GM13976 (cell line): ENCODE measurements at places on chromosomes 2 and 18.

GRCh38 chr2:69846182-69847067 is 17.0 kb downstream of the GMCL1 start:
- DNase-seq = no peak

DNA sequence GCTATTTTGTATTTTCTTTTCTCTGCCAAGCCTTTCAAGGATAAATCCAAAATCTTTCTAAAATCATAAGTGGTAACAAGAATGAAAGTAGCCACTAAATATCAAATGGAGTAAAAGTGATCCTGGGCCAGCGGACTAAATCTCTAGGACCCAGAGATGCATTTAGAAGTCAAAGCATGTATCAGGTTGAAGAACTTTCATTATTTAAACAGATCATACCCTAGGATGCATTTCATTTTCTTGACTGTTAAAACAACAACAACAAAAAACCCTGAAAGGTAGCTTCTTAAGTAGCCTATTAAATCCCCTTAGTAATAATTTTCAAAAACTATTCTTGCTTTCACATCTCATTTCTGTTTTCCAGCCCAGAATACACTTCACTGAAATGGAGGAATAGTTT is 4.8 kb upstream of the POU3F3 start:
- DNase-seq = no peak

DNA sequence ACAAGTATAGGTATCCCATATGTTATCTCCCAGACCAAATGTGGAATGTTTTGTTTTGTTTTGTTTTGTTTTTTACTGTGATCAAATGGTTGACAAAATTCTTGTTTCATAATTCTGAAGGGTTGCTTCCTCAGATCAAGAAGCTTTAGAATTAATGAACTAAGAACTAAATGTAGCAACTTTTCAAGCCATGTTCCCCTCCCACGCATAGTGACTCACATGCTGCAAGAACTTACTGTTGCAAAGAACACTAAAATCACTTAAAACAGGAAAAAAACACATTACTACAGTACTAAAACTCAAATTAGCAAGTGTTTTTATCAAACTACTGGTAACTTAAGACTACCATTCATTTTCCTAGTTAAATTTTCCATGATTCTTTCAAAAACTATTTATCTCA is 30.6 kb downstream of the HNRNPLL start:
- DNase-seq = no peak

DNA sequence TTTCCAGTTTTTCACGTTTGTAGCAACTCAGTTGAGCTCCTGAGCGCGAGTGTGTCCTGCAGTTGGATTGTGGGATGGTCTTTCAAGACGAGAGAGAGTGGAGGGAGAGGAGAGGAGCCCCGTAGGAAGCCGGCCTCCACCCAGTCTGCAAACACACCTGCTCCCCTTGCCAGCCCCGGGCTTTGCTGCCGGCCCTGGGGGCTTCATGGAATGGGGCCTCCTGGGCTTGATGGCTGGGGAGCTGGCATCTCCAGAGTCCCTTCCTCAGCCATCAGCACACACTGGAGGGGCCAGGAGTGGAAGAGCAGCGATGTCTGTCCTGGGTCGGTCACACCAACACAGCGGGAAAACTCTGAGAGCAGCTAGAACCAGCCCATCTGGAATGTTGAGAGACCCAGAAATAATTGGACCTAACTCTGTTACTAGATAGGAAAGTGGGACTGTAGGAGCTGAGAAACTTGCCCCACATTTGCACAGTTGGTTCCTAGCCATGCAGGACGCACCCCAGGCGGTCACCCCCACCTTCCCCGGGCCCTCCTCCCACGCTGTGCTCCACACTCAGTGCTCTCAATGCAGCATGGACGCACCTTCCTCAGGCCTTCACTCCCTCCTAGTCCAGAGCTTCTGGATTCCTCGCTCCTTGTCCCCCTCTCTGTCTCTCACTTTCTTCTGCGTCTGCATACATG is 69.6 kb downstream of the PTGR3 start:
- no peak for DNase-seq

- DNase-seq = no peak
Measured at GRCh38 chr2:16434393-16434792, 231.2 kb downstream of the CYRIA start.

DNA sequence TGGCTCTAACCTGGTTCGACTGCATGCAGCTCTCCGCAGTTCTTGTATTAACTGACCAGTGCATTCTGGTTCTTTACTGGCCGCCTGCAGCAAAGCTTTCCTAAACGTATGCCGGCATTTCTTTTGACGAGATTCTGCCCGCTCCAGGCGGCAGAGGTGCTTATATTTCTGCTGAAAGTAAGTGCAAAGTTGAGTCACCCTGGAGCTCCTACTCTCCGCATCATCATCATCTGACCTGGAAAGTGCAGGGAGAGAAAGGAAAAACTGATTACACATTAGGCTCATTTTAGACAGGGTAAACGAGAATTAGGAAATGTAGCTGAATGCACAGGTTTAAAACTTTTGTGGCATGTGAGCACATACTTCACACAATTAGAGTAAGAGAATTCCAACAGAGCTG is 57.9 kb downstream of the INO80D start:
- DNase-seq = no peak

DNA sequence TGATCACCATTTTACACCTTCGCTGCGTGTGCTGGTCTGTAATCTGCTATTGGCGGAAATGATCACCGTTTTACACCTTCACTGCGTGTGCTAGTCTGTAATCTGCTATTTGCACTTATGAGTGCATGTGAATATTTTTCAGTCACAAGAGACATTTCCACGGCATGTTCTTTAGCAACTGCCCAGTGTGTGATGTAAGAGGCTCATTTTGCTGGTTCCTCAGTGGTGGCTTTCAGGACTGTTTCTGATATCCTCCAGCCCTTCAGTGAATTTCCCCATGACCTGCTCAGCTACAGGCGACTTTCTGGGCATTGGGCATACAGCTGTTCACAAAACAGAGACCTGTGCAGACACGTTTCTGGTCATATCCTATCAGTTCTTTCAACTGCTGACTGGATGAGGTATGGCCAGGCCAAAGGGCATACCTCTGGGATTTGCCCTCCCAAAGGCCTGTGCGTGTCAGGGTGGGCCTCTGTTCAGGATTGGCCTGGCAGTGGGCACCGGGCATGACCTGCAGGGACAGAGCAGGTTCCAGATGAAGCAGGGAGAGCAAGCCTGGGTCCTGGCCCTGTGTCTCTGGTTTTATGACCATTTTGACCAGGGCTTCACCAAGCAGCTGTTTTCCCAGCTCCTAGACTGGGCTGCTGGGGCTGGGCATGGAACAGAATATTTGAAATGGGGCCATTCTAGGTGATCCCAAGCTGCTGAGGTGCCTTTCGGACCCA is 521 bp upstream of the PROM2 start:
- DNase-seq = no peak

GRCh38 chr18:3652380-3653262 is 202.6 kb downstream of the TGIF1 start:
- DNase-seq = no peak

- no peak for DNase-seq
Measured at GRCh38 chr18:28804512-28805202, 627.7 kb upstream of the CDH2 start.

DNA sequence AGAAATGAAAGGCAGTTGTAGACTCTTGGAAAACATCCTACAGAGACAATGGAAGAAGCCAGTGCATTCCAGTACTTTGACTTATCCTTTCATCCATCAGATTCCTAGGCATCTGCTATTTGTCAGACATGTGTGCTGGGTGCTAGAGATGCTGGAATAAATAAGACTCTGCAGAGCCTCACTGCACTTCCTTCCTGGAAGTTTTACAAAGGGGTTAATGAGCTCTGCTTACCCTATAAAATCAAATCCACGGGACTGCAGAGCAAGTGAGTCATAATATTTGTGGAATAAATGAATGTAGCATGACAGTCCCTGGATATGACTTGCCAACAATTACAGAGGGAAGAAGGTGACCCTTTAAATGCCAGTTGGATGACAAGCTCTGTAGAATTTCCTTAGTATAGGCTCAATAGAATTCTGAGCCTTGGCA is 52.7 kb upstream of the NPAS2 start:
- DNase-seq = no peak

GRCh38 chr2:29597035-29597434 is 324.4 kb downstream of the ALK start:
- no peak for DNase-seq

DNA sequence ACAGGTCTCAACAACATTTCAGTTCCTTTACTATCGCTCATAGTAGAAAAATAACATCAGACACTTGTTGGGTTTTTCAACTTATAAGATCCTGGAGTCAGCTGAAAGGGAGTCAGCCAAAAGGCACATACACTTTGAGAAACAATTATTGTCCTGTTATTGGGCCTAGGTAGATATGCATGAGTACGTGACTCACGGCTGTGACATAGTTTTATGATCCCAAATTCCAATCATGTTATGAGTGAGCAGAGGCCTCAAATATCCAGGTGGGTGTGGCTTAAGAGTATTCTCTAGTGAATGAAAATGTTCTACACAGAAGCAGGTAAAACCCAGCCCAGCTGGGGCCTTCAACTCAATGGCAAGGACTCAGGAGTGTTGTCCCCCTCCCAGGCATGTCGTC is 27.2 kb downstream of the SERPINB8 start:
- no peak for DNase-seq

- DNase-seq = no peak
Measured at GRCh38 chr2:177588671-177589070, 196.1 kb downstream of the AGPS start.

DNA sequence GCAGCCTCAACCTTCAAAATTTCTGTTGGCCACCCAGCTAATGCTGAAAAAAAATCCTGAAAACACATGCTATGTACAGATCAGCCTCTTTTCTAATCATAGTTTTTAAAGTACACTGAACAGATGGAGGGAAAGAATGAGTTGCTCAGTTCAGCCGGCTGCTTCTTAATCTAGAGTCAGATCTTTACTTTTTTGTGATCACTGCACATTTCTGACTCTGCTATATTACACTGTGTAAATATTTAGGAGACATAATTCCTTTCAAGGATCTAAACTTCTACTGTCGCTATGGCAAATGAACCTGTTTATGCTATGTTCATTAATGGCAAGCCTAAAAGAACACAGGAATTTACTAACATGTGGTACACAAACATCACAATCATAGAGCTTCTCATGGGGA is 114.2 kb downstream of the SRBD1 start:
- no peak for DNase-seq

DNA sequence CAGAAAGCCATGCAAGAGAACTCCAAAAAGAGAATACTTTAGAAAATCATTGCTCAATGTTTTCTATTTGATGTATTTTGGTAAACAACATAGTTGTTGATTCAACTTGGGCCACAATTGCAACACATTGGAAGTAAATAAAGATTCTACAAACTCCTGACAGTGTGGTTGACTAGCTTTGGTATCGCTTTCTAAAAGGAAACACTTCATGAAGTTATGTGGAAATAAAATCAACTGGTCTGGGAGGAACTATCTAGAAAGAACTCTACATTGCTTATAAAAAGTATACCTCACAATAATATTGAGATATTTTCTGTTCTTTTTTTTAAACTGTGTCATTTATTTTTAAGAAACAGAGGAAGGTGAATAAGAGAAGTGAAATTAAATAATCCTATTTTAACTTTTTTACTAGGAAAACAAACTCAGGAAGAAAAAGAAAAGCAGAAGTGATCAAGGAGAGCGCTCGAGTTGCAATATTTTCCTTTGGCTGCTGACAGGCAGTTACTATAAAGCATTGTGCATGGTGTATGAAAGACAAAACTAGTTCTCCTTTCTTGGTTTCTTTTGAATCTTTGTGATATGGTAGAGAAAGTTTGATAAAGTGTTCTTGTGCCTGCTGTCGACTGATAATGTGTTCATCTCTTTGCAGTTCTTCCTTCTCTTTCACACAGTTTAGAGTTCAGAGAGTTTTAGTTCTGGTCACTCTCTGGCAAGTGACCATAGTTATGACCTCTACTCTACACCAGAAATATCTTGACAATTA is 3.0 kb downstream of the DHRS9 start:
- no peak for DNase-seq

GRCh38 chr2:179927041-179927440 is 65.6 kb upstream of the ZNF385B start:
- DNase-seq = no peak

GRCh38 chr2:89841476-89841840 is 1150.0 kb downstream of the RPIA start:
- peak; percentile 2 for DNase-seq

- DNase-seq = no peak
Measured at GRCh38 chr18:70641156-70641775, 352.4 kb downstream of the SOCS6 start.

DNA sequence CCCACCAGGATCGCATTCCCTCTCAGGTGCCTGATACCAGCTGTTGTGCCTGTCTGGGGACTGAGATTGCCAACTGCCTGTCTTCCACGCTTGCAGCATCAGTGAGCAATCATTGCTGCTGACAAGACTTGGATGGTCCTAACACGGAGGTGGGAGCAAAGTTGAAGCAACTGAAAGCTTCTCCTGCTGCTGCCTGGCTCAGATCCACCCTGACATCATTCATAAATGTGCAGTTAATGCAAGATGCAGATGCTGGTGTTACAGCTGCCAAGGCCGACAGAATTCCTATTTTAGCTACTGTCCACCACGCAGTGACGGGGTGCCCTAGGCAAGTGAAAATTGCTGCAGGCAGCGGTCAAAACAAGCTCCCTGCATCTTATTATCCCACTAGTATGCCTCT is 131.4 kb downstream of the VWC2L start:
- no peak for DNase-seq

DNA sequence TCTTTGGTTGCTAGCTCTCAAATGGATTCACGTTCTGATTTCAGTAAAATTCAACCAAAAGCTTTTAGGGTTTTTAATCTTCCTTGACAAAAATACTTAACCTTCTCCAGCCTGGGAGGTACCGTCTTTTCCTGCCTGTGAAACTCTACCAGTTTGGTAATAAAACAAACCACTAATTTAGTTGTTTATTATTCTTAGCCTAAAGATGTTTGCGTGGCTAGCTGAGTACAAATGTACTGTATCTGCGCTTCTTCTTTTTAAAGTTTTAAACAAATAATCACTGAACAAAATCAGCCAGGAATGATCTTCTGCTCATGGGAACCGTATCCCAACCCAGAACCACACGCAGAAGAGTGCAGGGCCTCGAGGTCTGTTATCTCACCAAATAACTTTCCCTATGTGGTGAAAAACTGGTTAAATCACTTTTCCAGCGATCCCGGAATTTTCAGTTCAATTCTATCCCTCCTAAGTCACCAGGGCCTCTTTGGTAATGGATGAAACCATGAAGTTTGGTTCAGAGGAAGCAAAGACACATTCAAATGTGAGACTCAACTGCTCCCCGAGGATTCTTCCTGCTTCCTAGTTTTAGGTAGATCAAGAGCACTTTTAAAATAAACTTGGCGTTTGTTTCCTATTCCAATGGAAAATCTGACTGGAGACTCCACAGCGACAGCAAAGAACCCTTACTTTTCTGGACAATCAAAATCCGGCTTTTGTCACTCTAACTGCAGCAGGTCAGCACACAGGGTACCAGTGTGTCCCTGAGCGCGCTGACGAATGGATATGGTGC is 36.1 kb downstream of the BCL2 start:
- no peak for DNase-seq

GRCh38 chr2:65064728-65065552 is 8.7 kb downstream of the CEP68 start:
- peak; percentile 76 for DNase-seq

GRCh38 chr2:158953926-158954763 is 14.3 kb upstream of the TANC1 start:
- no peak for DNase-seq
